ENCODE measurements at places on chromosomes 2 and 18.

DNA sequence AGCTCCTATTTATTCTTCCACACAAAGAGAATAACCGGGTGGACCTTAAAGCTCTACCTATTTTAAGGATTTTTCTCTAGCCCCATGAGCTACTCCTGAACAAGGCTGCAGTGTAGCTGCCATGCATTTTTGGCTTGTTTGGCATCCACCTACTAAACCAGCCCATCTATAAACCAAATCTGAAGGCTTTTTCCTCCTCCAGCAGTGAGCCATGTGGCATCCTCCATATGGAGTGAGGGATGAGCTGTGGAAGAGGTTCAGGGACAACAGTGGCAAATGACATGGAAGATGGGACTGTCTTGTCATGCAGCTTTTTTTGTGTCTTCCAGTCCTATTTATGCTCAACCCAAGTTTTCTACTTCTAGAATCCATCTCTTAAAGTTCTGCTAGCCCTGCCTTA lies 100.2 kb downstream of the GALNT3 start:
- no peak for DNase-seq

- DNase-seq: no peak
Measured at GRCh38 chr2:134773335-134773734, 54.5 kb upstream of the TMEM163 start.

DNA sequence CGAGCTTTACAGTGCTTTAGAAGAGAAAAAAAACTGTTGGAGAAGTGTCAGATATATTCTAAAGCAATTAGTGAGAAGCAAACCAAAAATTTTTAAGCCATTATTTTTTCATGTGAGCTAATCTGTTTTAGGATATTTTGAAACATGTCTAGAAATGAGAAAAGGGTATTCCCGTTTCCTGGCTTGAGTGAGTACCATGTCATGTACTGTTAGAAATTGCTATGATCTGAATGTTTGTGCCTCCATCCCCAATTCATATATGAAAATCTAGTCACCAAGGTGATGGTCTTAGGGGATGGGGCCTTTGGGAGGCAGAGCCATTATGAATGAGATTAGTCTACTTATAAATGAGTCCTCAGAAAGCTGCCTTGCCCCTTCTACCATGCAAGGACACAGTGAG lies 493.3 kb upstream of the GCFC2 start:
- DNase-seq: no peak

- DNase-seq: no peak
Measured at GRCh38 chr2:156329031-156329926, 3.2 kb downstream of the NR4A2 start.

- no peak for DNase-seq
Measured at GRCh38 chr2:202764991-202765390, 106.6 kb downstream of the ICA1L start.

GRCh38 chr2:217105733-217106649 lies 246.1 kb upstream of the TNP1 start:
- peak; percentile 35 for DNase-seq

- no peak for DNase-seq
Measured at GRCh38 chr18:77003316-77003715, 129.3 kb downstream of the MBP start.

- no peak for DNase-seq
Measured at GRCh38 chr2:223781560-223781959, 55.8 kb downstream of the AP1S3 start.

DNA sequence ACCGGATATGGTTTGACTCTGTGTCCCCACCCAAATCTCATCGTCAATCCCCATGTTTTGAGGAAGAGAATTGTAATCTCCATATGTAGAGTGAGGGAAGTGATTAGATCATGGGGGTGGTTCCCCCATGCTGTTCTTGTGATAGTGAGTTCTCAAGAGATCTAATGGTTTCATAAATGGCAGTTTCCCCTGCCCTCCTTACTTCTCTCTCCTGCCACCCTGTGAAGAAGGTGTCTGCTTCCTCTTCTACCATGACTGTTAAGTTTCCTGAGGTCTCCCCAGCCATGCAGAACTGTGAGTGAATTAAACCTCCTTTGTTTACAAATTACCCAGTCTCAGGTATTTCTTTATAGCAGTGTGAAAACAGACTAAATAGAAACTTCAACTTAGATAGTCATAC lies 69.5 kb downstream of the SESTD1 start:
- no peak for DNase-seq

DNA sequence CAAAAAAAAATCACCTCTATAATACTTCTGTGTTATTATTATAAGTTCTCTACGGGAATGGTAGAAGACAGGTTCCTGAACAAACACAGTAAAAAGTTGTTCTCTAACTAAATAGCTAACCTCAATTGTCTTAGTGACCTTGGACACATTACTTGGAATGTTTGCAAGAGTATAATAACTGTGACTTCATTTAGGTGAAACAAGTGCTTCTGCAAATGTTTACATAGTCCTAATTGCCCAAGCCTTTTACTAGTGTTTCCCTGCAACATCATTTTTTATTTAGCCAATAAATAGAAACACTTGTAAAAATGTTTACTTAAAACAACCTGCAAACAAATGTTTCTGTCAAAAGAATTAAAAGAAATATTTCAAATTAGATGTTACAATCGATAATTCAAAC lies 9.9 kb downstream of the PLEKHM3 start:
- DNase-seq: no peak

- DNase-seq: no peak
Measured at GRCh38 chr18:52163478-52163877, 176.5 kb upstream of the DCC start.

DNA sequence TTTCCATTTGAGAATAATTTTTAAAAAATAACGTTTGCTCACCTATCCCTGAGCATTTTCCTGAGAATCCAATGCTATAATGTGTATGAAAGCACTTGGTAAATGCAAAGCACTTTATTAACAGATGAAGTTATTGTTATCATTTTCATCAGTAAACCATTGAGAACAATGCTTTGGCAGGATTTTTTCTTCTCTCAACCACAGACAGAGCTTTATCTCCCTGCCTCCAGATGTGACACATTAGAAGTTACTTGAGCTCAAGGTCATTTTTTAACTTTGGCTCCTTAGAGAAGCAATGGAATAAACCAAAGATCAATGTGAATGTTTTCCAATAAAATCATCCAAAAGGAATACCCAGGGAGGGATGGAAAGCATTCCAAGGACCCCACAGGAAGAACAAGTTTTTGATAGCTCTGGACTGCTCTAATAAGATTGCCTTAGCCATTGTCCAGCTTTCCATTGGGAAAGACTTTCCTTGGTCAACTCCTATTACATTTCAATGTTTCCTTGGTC lies 118.9 kb upstream of the NT5C1B start:
- DNase-seq: no peak

DNA sequence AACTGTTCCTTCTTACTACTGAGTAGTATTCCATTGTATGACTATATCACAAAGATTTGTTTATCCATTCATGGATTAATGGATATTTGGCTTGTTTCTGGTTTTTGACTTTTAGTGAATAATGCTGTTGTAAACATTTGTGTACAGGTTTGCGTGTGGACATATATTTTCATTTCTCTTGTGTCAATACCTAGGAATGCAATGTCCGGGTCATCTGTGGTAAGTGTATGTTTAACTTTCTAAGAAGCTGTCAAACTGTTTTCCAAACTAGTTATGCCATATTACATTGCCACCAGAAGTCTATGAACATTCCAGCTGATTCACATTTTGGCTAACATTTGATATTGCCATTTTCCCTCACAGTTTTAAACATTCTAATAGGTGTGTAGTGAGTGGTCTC lies 29.1 kb upstream of the SLC16A14 start:
- no peak for DNase-seq

DNA sequence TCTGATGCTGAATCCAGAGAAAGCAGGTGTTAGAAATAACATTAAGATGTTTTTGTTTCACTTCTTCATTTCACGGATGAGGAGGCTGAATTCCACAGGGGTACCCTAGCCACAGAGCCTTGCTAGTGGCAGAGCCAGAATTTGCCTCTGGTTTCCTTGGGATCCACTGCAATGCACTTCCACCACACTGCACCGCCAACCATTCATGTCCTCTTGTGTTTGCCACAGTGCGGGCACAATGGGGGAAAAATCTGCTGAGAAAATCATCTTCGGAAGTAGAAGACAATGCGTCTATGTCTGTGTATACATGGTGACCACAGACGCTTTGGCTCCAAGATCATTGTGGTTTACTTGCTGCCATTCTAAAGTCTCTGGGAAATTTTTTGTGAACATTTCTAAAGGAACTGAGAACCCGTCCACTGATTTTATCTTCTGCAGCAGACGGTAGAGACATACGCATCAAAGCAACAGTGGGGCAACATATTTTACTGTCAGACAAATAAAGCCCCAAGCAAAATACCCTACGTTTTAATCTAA lies 14.9 kb downstream of the ICOS start:
- no peak for DNase-seq

All from pulmonary artery endothelial cell (primary cell).